ENCODE measurements at places on chromosomes 5 and 9.

GRCh38 chr5:113846941-113847340, 333.4 kb downstream of the YTHDC2 start:
- H3K27me3 ChIP-seq: no peaks in the 10 kb centered on the region
- no peak overlapping the region for H3K27ac ChIP-seq
- peaks cover 2% of the 10 kb centered on the region for H3K4me1 ChIP-seq

GRCh38 chr5:53739111-53739510, 178.7 kb downstream of the NDUFS4 start:
- H3K4me3 ChIP-seq: no peak overlapping the region
- H3K27me3 ChIP-seq: no peaks in the 10 kb centered on the region
- no peak for DNase-seq
- H3K27ac ChIP-seq: no peak overlapping the region

- no peaks in the 10 kb centered on the region for H3K36me3 ChIP-seq
- DNase-seq: no peak
- H3K4me3 ChIP-seq: no peak overlapping the region
- H3K4me1 ChIP-seq: no peaks in the 10 kb centered on the region
Observed at GRCh38 chr5:20368571-20369517, 380.8 kb upstream of the CDH18 start.

DNA sequence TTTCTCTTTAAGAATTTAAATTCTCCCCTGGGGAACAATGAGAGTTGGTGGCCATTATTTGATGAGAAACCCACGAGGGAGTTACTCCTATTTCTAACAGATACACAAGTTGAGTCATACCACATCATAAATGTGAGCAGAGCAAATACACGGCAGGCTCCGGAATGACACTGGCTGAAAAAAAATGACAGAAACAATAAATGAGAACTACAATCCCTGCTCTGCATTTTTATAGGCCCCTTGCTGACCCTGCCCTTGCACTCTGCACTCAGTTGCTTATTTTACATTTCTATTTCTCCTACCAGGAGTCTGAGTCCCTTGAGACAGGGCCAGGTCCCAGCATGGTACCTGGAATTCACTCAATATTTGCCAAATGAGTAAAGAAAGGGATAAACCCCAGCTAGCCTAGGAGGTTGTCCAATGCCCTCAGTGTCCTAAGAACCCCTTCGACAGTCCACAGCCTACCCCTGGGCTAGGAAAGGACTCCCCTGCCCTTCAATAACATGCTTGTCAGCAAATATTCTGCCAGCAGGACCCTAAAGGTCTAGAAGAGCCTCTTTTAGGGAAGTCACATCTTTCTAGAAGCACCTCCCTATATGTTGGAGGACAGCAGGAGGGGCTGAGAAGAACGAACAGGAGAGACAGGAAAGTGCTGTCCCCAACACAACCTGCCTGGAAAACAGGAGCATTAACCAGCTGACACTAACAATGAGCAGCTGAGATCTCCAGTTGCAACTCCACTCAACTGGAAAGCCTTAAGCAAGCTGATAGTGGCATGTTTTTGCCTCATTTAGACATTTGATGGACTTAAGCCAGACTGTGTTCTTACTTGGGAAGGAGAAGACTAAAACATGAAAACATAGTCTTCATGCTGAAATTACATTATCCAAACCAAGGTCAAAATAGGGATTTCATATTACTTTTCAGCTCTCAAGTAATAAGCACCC, 191.2 kb downstream of the ACTL7B start:
- no peak overlapping the region for H3K4me3 ChIP-seq
- H3K36me3 ChIP-seq: no peaks in the 10 kb centered on the region
- no peak overlapping the region for H3K27ac ChIP-seq
- no peaks in the 10 kb centered on the region for H3K27me3 ChIP-seq
- peaks cover 3% of the 10 kb centered on the region for H3K4me1 ChIP-seq

- H3K4me3 ChIP-seq: no peak overlapping the region
- H3K27me3 ChIP-seq: no peaks in the 10 kb centered on the region
- no peak for DNase-seq
- H3K4me1 ChIP-seq: no peaks in the 10 kb centered on the region
- no peaks in the 10 kb centered on the region for H3K36me3 ChIP-seq
Observed at GRCh38 chr5:131990716-131991115, 20.7 kb downstream of the ACSL6 start.

GRCh38 chr9:75540185-75540584, 350.3 kb upstream of the PCSK5 start:
- no peak overlapping the region for H3K4me3 ChIP-seq
- no peak overlapping the region for H3K27ac ChIP-seq
- no peak for DNase-seq
- no peaks in the 10 kb centered on the region for H3K27me3 ChIP-seq
- H3K4me1 ChIP-seq: no peaks in the 10 kb centered on the region

DNA sequence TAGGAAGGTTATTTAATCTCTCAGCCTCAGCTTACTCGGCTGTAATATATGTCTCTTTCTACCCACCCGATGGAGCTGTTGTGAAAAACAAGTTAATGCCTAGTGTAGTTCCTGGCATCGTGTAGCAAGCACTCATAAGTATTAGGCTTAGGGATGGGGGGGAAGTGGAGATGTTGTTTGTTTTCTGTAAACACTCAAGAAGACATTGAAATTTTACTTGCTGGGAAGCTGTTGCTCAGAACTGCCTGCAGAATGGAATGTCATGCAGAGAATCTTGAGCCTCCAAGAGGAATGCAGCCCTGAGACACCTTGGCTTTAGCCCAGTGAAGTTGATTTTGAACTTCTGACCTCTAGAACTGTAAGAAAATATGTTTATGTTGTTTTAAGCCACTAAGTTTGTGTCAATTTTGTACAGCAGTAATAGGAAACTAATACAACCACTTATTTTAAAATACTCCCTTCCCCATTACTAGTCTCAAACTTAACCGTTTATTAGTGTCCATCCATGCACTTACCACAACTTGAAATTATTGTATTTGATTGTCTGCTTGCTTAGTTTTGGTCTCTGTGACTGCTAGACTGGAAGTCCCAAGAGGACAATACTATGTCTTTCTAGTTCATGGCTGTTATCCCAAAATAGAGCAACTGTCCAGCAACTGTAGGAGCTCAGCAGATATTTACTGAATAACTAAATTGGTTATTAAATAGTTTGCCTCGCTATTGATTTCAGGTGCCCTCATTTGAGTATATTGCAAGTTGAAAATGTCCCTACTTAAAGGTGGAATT, 53.8 kb downstream of the MFAP3 start:
- no peaks in the 10 kb centered on the region for H3K4me1 ChIP-seq
- no peak overlapping the region for H3K4me3 ChIP-seq

- no peaks in the 10 kb centered on the region for H3K27me3 ChIP-seq
- H3K4me1 ChIP-seq: no peaks in the 10 kb centered on the region
- no peak overlapping the region for H3K4me3 ChIP-seq
- H3K27ac ChIP-seq: no peak overlapping the region
Observed at GRCh38 chr5:111197523-111197922, 26.7 kb upstream of the CAMK4 start.

- H3K27me3 ChIP-seq: no peaks in the 10 kb centered on the region
- no peak overlapping the region for H3K27ac ChIP-seq
- H3K36me3 ChIP-seq: no peaks in the 10 kb centered on the region
- H3K4me3 ChIP-seq: no peak overlapping the region
Observed at GRCh38 chr5:90000351-90000750, 409.2 kb downstream of the CETN3 start.

- H3K27ac ChIP-seq: no peak overlapping the region
- no peak overlapping the region for H3K4me3 ChIP-seq
- H3K36me3 ChIP-seq: no peaks in the 10 kb centered on the region
Observed at GRCh38 chr9:18438300-18438925, 35.5 kb upstream of the ADAMTSL1 start.

DNA sequence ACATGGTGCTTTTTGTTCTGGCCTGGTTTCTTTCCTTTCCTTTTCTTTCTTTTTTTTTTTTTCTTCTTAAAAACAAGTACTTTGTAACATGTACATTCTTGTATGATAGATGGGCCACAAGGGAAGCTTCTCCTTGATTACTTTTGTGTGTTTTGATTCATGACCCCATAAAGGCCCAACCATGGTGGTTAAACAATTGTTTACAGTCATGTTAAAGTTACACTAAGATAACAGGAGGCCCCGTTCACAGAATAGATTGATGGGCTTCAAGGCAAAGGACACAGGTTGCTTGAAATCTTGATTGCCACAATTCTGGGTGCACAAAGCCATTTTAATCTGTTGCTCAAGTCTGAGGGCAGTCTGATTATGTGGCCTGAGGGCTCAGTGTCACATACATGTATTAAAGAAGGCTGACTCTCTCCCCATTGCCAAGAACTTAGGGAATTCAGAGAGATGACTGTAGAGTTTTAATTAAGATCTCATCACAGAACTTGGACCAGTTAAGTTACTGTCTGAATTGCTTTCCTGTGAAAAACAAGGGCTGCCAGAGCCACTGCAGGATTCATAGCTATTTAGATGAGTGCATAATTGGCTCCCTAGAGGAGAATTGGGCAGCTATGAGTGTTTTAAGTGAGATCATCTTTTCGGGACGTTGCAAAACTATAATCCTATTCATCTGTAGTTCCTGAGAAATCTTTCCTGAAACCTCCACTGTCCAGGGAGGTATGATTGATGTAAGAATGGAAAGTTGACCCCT, 163.4 kb downstream of the TLE4 start:
- no peaks in the 10 kb centered on the region for H3K36me3 ChIP-seq
- no peaks in the 10 kb centered on the region for H3K4me1 ChIP-seq
- H3K4me3 ChIP-seq: no peak overlapping the region
- no peaks in the 10 kb centered on the region for H3K27me3 ChIP-seq
- H3K27ac ChIP-seq: no peak overlapping the region

DNA sequence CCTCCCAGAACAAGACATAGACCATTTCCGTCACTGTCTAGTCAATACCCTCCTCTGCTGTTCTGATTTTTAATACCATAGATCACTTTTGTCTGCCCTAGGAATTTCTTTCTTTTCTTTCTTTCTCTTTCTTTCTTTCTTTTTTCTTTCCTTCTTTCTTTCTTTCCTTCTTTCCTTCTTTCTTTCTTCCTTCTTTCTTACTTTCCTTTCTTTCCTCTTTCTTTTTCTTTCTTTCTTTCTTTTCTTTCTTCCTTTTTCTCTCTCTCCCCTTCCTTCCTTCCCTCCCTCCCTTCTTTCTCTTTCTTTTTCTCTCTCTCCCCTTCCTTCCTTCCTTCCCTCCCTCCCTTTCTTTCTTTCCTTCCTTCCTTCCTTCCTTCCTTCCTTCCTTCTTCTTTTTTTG, 49.0 kb upstream of the RAPGEF1 start:
- peaks cover 3% of the 10 kb centered on the region for H3K4me1 ChIP-seq
- DNase-seq: no peak
- H3K36me3 ChIP-seq: no peaks in the 10 kb centered on the region
- no peak overlapping the region for H3K4me3 ChIP-seq
- no peaks in the 10 kb centered on the region for H3K27me3 ChIP-seq

GRCh38 chr5:76762484-76762883, 46.6 kb downstream of the F2R start:
- H3K27me3 ChIP-seq: no peaks in the 10 kb centered on the region
- no peaks in the 10 kb centered on the region for H3K36me3 ChIP-seq
- H3K27ac ChIP-seq: no peak overlapping the region
- no peak for DNase-seq

DNA sequence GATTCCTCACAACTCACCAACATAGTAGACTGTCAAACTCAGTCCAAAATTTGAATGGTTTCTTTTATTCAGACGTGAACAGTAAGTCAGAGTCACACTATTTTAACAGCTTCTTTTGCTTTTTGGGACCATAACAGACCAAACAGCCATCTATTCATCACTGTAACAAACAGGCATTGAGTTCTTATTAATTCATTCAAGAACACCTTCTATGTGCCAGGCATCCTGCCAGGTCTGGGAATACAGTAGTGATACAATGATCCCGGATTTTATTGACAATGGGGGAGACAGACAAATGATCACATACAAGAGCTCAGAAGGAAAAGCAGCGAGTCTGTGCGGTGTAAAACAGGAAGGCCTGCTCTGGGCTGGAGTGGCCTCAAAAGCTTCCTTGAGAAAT, 153.3 kb upstream of the ERCC6L2 start:
- H3K27ac ChIP-seq: no peak overlapping the region
- no peak for DNase-seq
- H3K36me3 ChIP-seq: no peaks in the 10 kb centered on the region
- H3K4me3 ChIP-seq: no peak overlapping the region
- no peaks in the 10 kb centered on the region for H3K27me3 ChIP-seq

GRCh38 chr5:149781612-149782011, 51.5 kb downstream of the PPARGC1B start:
- no peaks in the 10 kb centered on the region for H3K27me3 ChIP-seq
- H3K27ac ChIP-seq: no peak overlapping the region
- H3K36me3 ChIP-seq: no peaks in the 10 kb centered on the region
- DNase-seq: no peak
- H3K4me3 ChIP-seq: no peak overlapping the region

DNA sequence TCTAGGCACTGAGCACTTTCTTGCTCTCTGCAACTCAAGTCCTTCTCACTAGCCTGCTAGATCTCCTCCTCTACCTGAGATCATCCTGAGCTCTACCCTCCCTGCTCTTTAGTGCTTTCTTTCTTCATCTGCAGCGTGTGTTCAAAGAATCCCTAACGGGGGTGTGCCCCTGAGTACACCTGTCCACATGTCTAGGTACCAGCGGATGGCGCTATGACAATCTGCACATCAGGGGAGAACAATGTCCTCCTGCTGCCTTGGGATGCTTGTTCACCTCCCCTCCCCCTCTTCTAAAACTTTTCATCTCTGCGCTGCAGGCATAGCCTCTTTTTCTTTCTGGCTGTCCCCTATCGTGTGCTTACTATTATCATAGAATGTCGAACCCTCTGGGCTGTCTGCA, 42.7 kb downstream of the PTPN3 start:
- no peak overlapping the region for H3K27ac ChIP-seq
- 0 out of 2 replicates have a peak, but pooled peaks cover 1% of the 10 kb centered on the region for H3K4me1 ChIP-seq
- H3K4me3 ChIP-seq: no peak overlapping the region
- no peaks in the 10 kb centered on the region for H3K27me3 ChIP-seq
- DNase-seq: no peak

DNA sequence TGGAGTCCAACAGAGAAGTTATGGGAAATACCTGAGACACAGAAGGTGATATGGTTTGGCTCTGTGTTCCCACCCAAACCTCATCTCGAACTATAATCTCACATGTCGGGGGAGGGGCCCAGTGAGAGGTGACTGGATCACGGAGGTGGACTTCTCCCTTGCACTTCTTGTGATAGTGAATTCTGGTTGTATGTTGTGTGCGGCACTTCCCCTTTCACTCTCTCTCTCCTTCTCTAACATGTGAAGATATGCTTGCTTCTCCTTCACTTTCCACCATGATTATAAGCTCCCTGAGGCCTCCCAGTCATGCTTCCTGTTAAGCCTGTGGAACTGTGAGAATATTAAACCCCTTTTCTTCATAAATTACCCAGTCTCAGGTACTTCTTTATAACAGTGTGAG, 96.1 kb downstream of the TMEM232 start:
- no peaks in the 10 kb centered on the region for H3K36me3 ChIP-seq
- H3K4me1 ChIP-seq: no peaks in the 10 kb centered on the region
- no peak for DNase-seq
- H3K27ac ChIP-seq: no peak overlapping the region
- H3K27me3 ChIP-seq: no peaks in the 10 kb centered on the region

DNA sequence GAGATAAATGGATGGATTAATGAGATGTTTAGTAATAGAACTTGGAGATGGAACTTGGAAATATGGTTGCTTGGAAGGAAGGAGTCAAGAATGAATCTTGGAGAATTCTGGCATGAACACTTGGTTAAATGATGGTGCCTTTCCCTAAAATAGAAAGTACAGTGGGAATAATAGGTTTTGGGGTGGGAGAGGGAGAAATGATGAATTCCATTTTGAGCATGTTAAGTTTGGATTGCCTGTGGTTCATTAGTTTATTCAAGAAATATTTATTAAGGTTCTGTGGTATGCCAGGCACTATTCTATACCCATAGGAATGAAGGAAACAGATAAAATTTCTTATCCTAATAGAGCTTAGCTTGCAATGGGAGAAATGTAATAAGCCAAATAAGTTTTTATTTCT, 58.4 kb downstream of the PBX3 start:
- no peaks in the 10 kb centered on the region for H3K4me1 ChIP-seq
- no peak for DNase-seq
- H3K27ac ChIP-seq: no peak overlapping the region
- H3K27me3 ChIP-seq: no peaks in the 10 kb centered on the region
